Esophagus squamous epithelium (tissue), 5 donors: ENCODE measurements at places on chromosomes 4 and X.

- DNase-seq = no peak
Observed at GRCh38 chr4:169957785-169958184, 68.4 kb downstream of the MFAP3L start.

- DNase-seq = no peak
Observed at GRCh38 chrX:55841962-55842752, 124.6 kb downstream of the RRAGB start.

DNA sequence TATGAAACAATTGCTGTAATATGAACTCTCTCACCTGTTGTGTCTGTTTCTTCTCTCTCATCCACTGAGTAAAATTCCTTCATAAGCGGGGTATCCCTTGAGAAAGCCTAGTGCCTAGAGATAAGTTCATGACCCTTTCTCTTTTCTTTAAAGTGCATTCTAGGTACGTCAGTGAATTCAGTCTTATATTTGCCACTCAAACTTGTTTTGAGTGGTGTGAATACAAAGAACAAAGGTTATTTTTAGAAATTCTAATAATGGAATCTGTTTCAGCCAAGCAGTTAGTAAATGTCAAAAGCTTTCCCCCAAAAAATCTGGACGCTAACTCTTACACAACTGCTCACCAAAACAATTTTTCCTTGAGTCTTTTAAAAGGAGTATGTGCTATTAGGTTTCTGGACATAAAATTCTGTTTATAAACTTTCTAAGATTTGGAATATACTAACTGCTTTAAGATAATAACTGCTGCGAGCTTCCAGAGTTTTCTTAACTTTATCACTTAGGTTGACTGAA, 112.0 kb downstream of the VEGFC start:
- DNase-seq = no peak

DNA sequence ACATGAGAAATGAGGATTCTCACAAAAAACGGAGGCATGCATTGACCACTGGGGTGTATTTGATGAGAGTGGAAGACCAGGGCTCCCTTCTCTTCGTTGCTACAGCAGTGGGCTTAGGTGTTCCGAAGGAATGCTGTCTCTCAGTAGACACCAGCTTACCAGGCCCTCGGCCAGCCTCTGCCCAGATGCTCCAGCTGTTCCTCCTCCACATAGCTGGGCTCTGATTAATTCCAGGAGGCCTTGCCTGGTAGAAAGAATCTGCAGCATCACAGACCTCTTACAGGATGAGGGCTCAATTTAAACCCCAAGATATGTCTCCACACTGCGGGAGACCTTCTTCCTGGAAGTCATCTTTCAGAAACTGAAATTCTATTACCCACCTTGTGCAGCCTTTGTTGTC, 346.6 kb upstream of the TENM3 start:
- DNase-seq = no peak

DNA sequence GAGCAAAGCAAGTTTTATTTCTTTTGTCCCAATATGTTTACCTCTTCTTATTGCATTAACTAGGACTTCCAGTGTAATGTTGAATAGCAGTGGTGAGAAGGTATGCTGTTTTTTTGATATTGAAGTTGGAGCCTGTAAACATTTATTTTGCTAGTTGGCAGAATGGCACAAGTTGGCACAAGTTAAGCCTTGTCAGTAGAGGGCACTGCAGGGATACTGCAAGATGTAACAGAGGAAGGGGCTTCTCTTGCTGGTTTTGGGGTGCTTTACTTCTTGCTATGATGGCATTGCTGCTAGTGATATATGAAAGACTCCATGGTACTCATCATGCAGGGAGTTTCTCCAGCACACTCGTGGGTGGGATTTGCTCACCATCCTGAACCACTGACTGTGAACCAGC, 327.3 kb upstream of the ARX start:
- DNase-seq = no peak

DNA sequence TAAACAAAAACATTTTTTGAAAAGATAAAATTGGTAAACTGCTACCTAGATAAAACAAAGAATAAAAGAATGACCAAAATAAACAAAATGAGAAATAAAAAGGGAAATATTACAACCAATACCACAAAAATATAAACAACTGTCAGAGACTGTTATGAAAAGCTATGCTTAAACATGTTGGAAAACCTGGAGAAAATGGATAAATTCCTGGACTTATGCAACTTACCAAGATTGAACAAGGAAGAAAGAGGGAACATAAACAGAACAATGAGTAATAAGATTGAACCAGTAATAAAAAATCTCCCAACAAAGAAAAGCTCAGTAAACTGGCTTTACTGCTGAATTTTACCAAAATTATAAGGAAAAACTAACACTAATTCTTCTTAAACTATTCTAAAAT, 518.7 kb downstream of the GRXCR1 start:
- no peak for DNase-seq

DNA sequence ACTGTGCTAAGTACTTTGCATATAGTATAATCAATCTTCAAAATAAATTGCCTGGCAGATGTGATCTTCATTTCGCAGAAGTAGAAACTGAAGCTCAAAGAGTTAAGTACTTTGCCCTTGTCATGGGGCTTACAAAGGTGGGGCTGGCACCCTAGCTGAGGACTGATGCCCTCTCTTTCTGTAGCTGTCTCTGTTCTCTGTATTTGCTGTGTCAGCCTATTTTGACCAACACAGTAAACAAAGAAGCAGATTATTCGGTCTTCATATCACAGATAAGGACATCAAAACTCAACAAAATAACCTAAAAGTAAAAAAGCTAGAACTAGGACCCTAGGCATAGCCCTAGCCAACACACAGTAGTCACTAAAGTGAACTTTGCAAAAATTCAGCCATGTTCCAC, 570.5 kb upstream of the TENM3 start:
- DNase-seq = no peak

- DNase-seq = no peak
Observed at GRCh38 chr4:109005523-109005922, 242.7 kb upstream of the ETNPPL start.

GRCh38 chr4:118273642-118274041, 79.2 kb downstream of the PRSS12 start:
- DNase-seq = no peak

DNA sequence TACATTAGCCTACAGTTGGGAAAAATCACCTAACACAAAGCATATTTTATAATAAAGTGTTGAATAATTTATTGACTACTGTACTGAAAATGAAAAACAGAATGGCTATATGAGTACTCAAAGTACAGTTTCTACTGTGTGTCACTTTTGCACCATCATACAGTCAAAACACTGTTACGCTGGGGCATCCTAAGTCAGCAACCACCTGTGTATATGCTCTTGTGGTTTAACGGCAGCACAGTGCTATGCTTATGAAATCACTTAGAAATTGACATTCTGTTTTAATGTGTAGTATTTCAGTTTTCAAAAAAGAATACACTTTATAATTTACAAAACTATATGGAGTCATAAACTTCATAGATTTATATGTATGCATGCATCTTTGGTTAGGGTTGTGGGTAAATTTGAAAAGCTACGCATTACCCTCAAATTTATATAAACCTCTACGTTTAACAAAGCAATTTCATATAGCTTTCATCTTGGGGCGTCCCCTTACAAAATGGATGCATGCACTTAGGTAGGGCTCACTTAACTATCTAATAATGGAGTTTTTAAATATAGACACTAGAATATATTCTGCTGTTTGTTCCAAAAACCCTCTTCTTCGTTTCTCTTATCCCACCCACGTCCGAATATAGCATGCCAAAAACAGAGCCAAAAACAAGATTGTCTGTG, 690 bp upstream of the NEIL3 start:
- no peak for DNase-seq

DNA sequence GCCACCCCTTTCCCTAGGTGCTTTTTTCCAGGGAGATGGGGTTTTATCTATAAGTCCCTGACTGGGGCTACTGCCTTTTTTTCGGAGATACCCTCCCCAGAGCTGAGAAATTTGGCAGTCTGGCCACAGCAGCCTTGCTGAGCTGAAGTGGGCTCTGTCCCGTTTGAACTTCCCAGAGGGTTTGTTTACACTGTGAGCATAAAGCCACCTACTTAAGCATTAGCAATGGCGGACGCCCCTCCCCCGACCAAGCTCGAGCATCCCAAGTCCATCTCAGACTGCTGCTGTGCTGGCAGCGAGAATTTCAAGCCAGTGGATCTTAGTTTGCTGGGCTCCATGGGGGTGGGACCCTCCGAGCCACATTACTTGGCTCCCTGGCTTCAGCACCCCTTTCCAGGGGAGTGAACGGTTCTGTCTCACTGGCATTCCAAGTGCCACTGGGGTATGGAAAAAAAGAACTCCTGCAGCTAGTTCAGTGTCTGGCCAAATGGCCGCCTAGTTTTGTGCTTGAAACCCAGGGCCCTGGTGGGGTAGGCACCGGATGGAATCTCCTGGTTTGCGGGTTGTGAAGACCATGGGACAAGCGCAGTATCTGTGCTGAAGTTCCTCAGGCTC, 456.4 kb upstream of the HTR2C start:
- DNase-seq = no peak

DNA sequence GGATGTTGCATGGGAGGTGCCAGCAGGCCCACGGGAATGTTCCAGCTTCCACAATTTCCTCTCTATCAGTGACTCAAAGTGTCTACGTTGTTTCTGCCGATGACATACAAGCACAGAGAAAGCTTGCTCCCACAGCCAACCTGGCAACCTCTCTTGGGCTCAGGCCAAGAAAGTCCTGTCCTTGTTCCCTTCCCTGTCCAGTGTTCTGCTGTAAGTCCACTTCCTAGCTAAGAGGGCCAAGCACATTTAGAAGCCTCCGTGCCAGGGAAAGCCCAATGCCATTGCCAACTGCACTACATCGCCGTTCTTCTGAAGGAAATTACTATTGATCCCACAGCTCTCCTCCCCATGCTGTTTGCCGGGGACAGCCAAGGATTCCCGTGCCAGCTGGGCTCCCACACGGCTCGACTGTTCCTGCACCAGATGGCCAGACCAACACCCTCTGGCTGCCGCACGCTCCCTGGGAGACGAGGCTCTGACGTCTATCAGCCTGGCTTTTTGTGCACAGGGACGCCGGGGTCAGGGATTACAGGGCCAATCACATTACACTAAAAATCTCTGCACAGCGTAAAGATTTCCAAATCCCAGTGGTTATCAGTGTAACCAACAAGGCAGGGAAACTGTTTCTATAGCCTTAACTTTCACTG, 284.0 kb downstream of the BCOR start:
- no peak for DNase-seq

GRCh38 chr4:116272336-116272735, 813.0 kb downstream of the TRAM1L1 start:
- no peak for DNase-seq

- no peak for DNase-seq
Observed at GRCh38 chr4:133891011-133891410, 310.6 kb downstream of the PABPC4L start.

GRCh38 chrX:24965372-24965771, 50.4 kb downstream of the ARX start:
- DNase-seq = no peak

- DNase-seq = no peak
Observed at GRCh38 chr4:185825737-185826136, 13.7 kb upstream of the SORBS2 start.

- DNase-seq = no peak
Observed at GRCh38 chr4:52545099-52546069, 113.7 kb downstream of the USP46 start.

DNA sequence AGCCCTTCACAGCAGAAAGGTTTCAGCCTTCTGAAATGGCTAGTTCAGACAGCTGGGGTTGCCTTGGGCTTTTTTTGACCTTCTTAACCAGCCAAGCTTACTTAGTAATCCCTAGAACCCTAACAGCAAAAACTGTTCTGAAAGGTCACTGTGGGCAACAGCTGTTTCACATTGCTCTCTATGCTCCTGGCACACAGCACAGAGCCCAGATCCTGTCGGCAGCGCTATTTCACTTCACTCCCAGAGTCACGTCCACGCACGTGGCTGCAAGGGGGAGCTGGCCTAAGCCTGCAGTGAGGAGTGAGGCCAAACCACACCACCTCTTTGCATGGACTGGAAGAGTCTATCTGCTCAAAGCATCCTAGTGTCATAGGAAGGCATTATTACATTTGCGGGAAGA, 32.0 kb upstream of the STS start:
- DNase-seq = no peak

GRCh38 chrX:150548251-150548650, 20.2 kb upstream of the MTM1 start:
- DNase-seq = no peak

GRCh38 chrX:100895365-100896075, 21.4 kb upstream of the NOX1 start:
- DNase-seq = no peak

DNA sequence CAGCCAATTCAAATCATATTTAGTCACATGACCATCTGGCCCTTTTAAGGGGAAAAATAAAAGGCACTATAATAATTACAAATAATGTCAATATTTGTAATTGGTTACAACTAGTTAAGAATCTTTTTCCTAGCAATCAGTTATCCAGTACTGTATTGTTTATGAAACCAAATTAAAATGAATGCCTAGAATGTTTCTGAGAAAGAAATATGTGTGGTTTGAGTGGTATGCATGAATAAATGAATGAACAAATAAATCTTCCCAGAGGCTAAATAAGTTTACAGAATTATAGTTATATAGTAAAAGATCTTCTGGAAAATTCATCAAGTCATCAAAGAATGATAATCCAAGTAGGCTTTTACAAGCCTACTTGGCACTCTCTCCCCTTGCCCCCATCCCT, 55.8 kb upstream of the F8A3 start:
- no peak for DNase-seq

GRCh38 chrX:31508338-31508737, 436.5 kb upstream of the FTHL17 start:
- no peak for DNase-seq

- DNase-seq = no peak
Observed at GRCh38 chrX:16199343-16199742, 32.1 kb downstream of the MAGEB17 start.

DNA sequence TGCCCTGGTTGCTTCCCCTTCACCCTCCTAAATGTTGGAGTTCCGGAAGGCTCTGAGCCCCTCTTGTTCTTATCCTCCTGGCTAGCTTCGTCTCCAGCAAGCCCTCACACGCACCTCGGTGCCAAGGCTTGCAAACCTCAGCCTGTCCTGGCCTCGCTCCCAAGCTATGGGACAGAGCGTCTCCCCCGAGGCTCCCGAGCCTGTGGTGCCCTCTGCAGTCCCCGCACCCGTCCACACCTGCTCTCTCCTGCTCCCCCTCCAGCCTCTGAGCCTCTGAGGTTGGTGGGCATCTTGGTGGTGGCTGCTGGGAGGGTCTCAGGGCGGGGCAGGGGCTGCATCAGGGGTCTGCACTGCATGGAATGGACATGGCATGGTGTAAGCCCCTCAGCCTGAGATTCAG, 63.2 kb downstream of the TRMT44 start:
- DNase-seq = no peak
